NCI-H1417 treated with DMSO at 0.1 percent for 48 hours (cell line): ENCODE measurements at places on chromosomes 4 and X.

- DNase-seq, result no peak
These were observed 59.5 kb downstream of the CEP135 start for GRCh38 chr4:56008206-56008605.

DNA sequence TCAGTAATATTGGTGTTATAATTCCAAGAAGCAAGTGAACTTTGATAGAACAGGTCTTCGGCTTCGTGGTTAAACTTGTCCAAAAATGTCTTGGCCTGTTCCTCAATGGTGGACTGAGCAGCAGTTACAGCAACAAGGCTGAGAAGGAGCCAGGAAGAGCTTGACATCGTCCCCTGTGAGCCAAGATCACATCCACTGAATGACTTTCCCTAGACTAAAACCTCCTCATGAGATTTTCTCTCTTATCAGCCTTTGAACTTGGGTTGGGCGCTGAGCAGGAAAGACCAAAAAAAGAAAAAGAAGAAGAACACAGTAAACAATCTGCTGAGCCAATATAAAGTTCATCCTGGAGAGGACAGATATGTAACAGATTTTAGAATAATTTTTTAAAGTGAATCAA lies at the start of gene ACE2:
TSS of gene ACE2 (minus strand) at position 216 of the 400 bp plus-strand sequence. CDS start at position 167, 49 bp downstream.
- no peak for DNase-seq

DNA sequence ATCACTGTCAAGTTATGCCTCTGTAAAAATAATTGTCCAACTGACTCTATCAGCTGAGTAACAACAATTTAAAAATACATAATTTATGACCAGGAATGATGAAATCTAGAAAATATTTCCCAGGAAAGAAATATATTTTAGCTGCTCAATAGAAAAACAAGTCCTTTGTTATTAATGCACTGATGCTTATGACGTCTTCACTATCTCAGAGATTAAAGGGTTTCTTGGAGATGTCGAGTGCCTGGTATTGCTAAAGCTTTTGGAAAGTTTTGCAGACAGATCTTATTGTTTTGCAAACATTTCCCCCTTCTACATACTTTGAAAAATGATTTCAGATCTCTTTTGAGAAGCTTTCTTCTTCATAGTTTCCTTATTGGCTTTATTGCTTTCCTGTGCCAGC lies 154.6 kb upstream of the RPS6KA3 start:
- no peak for DNase-seq

DNA sequence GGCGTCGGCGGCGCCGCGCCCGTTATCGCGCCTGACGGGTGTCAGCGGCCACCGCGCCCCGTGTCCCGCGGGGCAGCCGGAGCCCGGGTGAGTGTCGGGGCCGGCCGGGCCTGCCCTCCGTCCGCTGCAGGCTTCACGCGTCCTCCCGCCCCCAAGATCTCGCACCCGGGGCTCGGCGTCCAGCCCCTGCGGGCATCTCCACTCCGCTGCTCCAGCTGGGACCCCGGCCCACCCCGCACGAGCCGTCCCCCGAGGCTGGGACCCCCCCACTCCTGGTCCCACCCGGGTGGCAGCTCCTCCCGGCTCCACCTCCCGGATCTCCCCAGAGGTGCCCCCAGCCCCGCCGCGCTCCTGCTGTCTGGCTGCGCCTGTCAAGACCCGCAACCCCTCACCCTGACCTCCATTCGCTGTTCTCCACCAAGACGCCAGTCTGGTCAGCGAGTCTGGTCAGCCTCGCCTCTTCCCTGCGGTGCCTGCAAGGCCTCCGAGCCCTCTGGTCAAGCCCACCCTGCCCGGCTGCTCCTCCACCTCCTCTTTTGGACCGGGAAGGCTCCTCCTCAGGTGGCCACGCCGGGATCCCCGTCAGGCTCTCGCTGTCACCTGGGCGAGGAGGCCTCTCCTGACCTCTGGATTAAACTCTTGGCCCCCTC lies 66.0 kb upstream of the NKX1-1 start:
- no peak for DNase-seq

DNA sequence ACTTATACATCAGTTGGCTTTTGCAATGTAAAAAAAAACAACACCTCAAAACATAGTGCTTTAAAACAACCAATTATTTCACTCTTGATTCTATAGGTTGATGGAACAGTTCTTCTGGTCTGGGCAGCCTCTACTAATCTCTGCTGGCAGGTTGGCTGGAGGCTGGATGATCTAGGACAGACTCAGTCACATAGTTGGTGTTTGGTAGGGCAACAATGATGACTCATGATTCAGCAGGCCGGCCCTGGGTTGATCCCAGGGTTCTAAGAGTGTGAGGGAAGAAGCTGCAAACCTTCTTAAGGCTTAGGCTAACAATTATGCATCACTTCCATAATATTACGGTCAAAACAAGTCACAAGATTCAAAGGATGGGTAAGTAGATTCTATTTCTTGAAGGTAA lies 558.2 kb downstream of the ZNF674 start:
- no peak for DNase-seq

GRCh38 chr4:53963336-53963735 lies 101.1 kb downstream of the CHIC2 start:
- DNase-seq, result no peak

DNA sequence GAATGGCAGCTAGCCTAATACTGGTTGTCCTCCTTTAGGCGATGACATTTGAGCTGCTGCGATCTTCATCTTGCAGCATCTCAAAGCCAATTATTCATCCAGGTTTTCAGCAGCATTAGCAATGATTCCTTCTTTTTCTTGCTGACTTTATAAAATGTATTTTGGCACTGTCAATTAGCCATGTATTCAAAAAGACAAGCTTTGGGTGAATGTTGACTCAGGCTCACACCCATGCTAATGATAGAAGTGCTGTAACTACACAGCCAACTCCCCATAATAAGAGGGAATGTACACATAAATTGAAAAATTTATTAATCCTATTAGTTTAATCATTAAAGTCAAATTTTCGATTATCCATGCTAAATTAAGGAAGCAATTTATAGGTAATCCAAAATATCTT lies 24.3 kb upstream of the NPNT start:
- DNase-seq, result no peak

- no peak for DNase-seq
These were observed 159.4 kb downstream of the TRAM1L1 start for GRCh38 chr4:116925900-116926457.

- no peak for DNase-seq
These were observed 240.7 kb upstream of the TRAM1L1 start for GRCh38 chr4:117326091-117326490.

GRCh38 chr4:156830351-156830750 lies 141.2 kb downstream of the PDGFC start:
- no peak for DNase-seq

DNA sequence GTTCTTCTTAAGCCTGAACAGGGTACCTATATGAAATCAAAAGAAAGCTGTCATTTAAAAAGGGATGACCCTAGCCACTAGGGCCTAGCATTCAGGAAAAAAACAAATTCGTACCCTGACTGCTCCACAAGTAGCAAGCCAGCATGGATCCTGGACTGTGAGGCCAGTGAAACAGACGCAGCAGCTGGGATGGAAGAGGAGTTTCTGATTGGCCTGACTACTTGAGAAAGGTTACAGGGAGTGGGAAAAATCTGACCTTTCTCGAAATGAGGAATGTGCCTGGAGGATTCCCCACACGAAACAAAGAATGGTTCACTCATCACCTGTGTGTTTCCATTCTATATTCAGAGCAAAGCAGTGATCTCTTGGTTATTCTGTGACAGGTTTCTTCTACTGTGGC lies 87.6 kb upstream of the JADE1 start:
- no peak for DNase-seq

DNA sequence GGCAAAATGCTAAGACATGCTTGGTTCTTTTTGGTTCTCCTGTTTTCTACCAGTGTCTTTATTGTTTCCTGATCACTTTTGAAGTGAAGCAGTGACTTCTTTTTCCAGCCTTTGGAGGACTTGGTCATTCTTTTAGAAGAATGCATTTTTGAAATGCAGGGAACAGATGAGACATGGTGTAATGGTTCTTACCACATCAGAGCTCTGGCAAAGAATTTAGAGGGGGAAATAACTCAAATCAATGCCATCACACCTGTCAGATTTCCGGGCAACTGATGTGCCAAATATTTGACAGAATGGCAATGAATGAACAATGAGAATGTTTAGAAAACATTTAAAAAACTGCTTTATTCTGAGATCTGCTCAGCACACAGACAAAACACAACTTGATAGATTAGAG lies 519.6 kb downstream of the IQCM start:
- no peak for DNase-seq

GRCh38 chr4:72208421-72209075 lies 176.7 kb downstream of the NPFFR2 start:
- DNase-seq, result no peak

DNA sequence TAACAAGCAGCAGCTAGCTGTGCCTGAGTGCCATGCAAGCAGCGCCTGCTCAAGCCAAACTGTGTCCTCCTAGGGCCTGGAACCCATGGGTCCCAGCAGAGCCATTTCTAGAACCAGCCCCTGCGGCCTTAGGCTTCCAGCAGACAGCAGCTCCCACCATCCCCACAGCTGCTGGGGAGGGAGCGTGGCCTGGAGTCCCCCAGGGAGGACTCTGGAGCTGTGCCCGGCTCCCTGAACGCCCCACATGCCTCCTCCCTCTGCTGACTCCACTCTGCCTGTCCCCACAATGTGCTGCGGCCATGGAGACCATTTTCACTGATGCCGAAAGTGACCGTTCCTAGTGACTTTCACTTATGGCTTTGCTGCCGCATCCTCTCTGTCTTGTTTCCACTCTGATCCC lies 45.9 kb downstream of the GAK start:
- no peak for DNase-seq

GRCh38 chr4:156322592-156322991 lies 368.9 kb upstream of the CTSO start:
- DNase-seq, result no peak

DNA sequence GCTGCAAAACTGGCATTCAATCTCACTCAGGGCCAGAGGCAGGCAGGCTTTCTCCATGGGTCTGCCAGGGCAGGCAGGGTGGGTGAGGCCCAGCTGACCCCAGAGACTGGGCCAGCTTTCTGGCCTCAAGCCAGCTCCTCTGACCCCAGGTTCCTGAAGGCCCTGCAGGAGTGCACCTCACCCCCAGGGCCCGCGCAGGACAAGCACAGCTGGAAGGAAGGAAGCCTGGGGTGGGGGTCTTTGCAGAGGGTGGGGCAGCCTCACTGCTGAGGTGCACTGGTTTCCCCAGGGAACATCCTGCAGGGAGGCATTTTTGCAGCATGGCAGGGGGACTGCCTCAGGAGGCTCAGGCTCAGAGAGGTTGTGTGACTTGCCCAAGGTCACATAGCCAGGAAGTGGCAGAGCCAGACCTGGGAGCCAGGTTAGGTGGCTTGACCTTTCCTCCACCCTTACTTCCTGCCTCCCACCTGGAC lies 31.5 kb upstream of the AFAP1 start:
- DNase-seq, result no peak

GRCh38 chr4:65924843-65925242 lies 254.6 kb upstream of the EPHA5 start:
- DNase-seq, result no peak

DNA sequence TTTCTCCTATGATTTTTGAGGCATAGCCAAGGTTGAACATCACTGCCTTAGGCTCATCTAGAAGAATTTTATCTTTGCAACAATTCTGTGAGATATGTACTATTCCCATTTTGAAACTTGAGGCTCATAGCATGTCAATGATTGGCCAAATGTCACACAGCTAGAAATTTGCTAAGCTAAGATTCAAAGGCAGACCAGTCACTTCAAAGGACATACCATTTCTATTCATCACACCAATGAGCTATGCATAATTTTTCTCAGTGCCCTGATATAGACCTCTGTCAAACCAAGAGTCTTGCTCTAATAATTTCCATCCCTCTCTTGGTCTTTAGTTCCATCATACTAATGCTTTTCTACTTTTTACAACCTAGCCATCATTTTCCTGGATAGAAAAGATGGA lies 27.6 kb upstream of the SERTM2 start:
- DNase-seq, result no peak

DNA sequence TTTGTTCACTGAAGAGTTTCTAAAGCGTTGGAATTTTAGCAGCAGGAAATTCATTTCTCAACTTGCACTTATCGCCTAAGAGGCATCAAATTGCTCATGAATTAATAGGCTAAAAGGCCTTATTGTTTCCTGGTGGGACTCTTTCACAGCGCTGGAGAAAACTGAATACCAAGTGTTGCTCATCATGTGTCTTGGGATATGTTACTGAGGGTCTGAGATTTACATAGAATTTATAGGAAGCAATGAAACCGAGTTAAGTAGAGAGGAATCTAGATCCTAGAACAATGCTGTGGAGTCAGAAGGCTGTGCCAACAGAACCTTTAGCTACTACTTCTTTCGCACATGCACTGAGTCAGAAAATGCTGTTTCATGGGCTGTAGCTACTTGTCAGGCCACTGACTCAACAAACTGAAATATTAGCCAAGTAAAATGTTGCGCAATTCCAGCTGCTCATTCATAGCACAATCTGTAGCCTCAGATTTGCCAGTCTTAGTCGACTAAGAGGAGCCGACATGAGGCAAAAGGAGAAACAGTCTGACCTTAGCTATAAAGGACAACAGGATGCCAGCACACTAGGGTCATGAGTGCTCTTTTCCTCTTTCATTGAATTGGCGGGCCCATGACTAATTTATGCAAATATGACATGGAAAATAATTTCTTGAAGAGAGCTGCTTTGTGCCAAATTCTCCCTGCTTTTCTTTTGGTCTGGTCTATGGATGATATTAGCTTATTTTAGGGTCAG lies 35.9 kb upstream of the CXCL8 start:
- DNase-seq, result no peak

DNA sequence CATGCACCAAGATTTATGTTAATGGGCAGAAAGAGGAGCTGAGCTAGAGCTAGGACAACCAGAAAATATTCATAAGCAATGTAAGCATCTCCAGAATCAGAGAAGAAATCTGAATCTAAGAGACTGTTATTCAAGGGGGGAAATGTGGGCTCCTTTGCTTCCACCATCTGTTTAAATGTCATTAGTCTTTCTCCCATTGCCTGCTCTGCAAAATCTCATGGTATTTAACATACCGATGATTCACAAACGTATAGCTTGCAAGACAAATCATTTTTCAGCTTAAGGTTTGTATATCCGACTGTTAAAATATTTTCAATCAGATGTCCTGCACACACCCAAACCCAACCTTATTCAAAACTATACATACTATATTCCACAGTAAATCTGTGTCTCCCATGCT lies 133.4 kb upstream of the TACR3 start:
- DNase-seq, result no peak

GRCh38 chr4:78621395-78621794 lies 69.8 kb downstream of the ANXA3 start:
- DNase-seq, result no peak

DNA sequence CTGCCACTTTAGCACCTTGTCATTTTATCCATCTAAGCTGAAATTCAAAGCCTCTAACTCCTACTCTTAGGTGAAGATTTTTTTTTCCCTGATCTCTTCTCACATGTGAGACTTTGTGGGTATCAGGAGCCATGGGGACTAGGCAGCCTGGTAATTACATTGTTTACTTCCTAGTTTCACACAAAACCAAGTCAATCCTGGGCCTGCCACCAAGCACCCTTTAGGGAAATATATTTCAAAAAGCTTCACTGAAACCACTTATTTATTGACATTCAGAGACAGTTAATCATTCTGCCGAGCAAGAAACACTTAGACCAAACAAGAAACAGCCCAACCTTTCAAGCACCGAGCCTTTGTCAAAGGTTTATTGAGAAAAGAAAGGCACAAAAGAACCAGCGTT lies 200.0 kb downstream of the RELL1 start:
- no peak for DNase-seq

GRCh38 chr4:36351082-36351666 lies 69.8 kb downstream of the DTHD1 start:
- no peak for DNase-seq

GRCh38 chrX:21968333-21968732 lies 27.8 kb downstream of the SMS start:
- DNase-seq, result no peak

GRCh38 chr4:16466581-16466980 lies 240.3 kb upstream of the TAPT1 start:
- DNase-seq, result no peak

- DNase-seq, result no peak
These were observed 1624.7 kb downstream of the ARAP2 start for GRCh38 chr4:34619531-34620162.
